ENCODE measurements at places on chromosomes 7 and 10. TPM values are rescaled to one million over a fixed set of nuclear protein-coding genes. Genes with fewer than 3 reads are reported as not detected.

Gene GPR15LG
- polyA plus RNA-seq: 652 TPM

Gene HOXA7
- 23.9 TPM for polyA plus RNA-seq

Gene SH3PXD2A
- 19.2 TPM for polyA plus RNA-seq

Gene NEUROG3
- 1.3 TPM for polyA plus RNA-seq

Gene PRKAG2
- polyA plus RNA-seq: 31.9 TPM
